ENCODE measurements at places on chromosomes 12 and 14.

GRCh38 chr14:105053996-105054395, 11.2 kb downstream of the GPR132 start:
- DNase-seq: no peak

GRCh38 chr14:57171363-57171762, 97.3 kb downstream of the EXOC5 start:
- no peak for DNase-seq

DNA sequence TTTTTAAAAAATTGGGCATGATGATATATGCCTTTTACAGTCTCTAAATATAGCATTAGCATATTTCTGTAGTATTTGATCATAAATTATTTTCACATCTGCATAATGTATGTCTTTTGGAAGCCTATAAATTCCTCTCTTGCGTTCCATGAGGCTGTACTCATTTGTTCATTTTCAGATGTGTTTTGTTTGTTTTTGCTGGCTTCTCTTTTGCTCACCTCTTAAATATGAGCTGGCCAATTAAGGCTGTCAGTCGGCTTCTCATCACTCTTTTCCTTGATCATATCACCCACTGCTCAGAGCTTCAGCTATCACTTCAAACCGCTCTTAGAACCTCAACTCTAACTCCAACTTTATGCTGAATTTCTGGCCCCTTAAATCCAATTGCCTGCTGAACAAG, 6.6 kb downstream of the TMEM263 start:
- DNase-seq: no peak

- DNase-seq: no peak
Measured at GRCh38 chr12:29067430-29067829, 81.6 kb upstream of the FAR2 start.

DNA sequence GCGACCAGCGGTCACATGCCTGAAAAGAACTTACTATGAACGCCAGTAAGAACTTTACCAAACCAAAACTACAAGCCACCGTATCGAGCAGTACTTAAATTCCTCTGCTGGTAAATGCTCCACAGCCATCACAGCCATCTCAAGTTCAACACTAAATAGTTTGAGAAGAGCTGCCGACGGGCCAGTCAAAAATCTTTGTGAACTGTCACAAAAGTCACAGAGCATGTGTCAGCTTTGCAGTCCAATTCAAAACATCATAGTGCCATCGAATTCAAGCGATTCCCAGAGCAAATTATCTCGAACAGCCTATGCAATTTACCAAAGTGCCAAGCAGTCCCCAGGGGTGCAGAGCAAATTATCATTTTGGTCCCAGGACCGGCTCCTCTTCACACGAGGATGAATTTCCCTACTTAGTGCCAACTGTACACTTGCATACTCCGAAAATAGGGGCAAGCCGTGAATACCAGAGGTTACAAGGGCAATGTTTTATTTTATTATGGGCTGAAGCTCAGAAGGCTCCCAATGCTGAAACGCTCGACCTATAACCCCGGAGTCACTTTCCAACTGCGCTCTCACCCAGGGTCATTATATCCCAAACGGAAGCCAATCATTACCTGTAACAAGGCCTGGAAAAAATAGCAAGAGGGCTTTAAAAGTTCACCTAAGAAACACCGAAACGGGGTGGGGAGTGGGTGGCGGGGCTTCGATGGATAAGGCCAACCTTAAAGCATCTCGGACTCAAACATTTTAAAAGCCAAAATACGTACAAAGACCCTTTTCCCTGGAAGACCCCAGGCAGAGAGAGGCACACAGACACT, 1.1 kb downstream of the LRP6 start:
- no peak for DNase-seq

DNA sequence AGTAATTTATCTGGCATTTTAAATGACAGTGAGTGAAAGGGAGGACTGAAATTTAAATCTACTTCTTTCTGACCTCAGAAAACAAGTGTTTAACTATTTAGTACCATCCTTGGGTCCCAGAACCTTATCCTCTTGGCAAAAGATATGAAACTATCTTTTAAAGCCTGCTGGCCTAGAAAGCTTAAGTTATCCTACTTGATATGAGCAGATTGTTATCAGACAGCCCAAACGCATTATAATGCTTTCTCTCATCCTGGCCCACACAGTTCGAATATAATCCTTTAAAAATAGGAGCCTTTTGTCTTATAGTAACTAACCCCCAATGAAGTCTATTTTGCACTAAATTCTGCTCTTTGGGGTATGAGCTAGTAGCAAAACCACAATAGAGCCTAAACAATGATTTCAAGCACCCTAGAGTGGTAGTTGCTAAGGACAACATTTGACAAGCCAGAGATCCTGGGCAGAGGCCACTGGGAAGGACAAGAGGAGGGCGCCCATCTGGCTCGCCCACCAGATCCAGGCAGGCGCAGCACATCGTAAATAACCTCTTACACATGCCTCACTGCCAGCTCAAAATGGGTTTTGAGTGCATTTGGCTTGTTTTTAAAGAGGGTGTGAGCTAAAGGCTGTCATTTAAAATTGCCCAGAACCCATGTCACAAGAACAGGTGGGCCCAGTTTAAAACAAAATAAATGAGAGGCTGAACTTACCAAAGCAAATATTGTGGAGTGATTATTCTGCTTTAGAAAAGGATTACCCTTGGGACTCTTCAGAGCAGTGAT, 37.7 kb upstream of the CRY1 start:
- DNase-seq: no peak

- DNase-seq: no peak
Measured at GRCh38 chr12:7694556-7695236, 879 bp downstream of the GDF3 start.

DNA sequence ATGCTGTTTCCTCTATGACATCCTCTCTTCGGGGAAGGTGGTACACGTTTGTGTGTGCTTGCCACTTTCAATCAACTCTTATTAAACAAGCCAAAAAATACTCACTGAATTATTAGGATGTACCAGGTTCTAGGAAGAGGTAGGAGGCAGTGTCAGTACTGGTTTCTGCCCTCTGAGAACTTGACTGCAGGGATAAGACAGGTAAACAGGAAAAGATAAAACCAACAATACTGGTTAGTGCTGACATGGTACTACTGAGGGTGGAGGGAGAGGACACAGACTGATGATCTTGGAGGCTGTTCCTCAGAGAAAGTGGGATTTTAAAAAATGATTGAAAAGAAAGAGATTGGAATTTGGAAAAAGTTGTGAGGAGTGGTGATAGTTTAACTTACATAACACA, 295.2 kb upstream of the PWP1 start:
- no peak for DNase-seq

GRCh38 chr12:118760623-118761022, 220.7 kb upstream of the SRRM4 start:
- DNase-seq: no peak

DNA sequence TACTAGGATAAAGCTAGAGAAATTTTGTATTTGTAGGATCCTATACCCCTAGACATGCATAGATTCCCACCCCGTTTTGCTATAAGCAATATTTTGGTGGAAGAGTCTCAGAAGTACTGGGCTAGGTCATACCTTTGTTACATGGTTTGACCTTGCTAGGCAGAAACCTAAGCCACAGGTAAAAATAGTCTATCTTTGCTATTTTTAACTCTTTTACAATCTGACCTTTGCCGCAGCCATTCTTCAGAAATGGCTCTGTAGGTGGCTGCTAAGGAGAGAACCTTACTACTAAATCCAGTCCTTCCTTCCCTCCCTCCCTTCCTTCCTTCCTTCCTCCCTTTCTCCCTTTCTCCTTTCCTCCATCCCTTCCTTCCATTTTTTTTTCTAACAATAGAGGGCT, 242.9 kb upstream of the SEL1L start:
- DNase-seq: no peak

DNA sequence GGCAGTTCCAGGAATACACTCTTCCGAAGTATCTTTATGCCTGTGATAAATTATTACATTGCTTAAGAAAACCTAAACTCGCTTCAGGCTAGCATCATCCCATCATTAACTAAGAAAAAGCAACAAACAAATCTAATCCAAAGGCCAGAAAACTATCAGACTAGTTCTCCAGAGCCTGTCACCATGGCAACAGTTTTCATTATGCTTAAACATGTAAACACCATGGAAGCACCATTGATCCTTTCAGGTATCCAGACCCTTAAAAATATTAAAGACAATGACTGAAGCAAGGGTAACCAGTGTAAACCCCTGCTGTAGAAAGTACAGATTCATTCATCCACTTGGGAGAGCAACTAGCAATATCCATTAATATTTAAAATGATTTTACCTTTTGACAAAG, 9.8 kb downstream of the DAD1 start:
- no peak for DNase-seq

DNA sequence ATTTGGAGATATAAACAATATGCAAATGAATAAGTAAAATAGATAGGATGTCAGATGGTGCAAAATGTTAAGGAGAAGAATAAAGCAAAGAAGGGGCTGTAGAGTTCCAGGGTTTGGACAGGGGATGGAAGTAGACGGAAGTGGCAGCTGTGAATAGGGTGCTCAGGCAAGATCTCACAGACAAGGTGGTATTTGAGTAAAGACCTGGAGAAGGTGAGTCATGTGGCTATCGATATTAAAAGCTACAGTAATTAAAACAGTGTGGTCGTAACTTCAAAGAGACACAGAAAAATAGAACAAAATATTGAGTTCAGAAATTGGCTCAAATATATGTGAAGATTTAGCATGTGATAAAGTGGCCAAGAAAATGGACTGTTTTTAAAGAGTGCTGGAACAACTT, 61.3 kb upstream of the SLC38A2 start:
- DNase-seq: no peak

DNA sequence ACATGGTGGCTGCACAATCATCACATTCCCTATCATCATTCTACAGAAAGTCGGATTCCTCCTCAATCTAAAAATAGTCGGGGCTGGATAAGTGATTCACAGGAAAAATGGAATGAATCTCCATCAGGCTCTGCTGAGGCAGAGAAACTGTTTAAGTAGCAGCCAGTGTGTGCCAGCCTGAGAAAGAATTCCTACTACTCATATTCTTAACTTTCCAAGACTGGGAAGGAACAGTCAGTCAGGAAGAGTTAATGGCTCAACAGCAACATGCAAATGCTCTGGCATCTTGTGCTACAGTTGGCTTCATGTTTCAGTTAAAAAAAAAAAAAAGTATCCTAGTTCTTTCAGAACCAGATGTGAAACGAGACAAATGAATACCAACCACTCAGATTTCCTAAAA, 187.0 kb downstream of the GRIP1 start:
- peak; percentile 42 for DNase-seq

DNA sequence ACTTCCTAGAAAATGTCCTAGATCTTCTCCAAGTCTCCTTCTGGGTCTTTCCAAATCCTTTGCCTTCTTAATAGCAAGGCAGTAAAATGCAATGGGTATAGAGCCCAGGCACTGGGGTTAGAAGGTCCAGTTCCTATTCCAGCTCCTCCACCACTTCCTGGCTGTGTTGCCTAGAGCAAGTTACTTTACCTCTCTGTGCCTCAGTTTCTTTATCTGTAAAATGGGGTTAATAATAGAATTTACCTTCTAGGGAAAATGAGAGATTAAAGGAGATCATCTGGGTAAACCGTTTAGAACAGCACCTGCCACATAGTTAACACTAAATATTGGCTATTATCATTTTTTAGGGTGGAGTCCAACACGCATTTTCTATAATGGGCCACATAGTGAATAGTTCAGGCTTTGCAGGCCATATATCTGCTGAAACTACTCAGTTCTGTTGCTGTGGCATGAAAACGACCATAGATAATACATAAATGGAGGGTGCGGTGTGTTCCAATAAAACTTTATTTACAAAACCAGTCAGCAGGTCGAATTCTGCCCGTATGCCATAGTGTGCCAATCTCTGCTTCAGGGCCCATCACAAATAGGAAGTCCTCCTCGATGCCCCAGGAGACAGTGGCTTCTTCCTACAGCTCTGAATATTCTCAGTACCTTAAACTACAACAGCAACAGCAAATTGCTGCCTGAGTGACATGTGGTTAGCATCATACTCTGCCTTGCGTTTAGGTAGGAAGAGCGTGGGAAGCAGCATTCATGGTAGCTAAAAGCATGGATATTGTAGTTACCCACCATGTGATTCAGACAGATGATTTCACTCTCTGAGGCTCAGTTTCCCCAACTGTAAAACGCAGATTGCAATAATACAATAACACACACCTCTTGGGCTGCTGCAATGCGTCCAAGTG, 60.9 kb downstream of the SVOP start:
- DNase-seq: no peak

DNA sequence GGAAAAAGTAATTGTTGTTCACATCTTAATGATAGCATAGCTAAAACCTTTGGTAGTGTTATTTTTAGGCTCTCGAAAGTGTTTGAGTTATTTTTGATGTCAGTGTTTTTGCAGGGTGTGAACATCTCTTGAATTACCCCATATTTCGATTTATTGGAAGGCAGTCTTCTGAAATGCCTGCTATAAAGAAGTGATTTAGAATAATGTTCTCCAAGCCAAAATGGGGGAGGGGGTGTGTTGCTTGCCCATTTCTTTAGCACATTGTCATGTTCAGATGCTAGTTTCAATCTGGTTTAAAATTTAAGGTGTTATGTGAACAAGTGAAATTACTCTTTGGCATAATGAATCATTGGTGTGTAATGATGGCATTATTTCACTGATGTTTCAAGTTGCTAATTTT, 110.6 kb downstream of the SYNE2 start:
- DNase-seq: no peak

- DNase-seq: no peak
Measured at GRCh38 chr12:26748412-26748740, 84.6 kb downstream of the ITPR2 start.

DNA sequence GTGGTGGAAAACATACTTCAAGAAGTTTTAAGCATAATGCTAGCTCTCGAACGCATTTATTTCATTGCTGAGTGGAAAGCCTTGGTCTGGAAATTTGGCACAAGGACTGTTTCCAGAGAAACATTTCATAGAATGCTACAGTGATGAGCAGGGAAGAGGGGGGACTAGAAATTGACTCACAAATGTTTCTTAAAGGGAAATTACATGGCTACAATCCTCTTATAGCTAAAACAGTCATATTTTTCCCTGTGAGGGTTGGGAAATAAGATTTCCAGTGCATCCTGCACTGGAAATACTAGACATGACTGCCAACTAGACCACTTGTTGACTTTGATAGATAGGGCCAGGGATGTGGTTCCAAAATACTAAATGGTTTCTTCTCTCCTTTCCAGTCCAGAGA, 197.3 kb upstream of the RGS6 start:
- no peak for DNase-seq

DNA sequence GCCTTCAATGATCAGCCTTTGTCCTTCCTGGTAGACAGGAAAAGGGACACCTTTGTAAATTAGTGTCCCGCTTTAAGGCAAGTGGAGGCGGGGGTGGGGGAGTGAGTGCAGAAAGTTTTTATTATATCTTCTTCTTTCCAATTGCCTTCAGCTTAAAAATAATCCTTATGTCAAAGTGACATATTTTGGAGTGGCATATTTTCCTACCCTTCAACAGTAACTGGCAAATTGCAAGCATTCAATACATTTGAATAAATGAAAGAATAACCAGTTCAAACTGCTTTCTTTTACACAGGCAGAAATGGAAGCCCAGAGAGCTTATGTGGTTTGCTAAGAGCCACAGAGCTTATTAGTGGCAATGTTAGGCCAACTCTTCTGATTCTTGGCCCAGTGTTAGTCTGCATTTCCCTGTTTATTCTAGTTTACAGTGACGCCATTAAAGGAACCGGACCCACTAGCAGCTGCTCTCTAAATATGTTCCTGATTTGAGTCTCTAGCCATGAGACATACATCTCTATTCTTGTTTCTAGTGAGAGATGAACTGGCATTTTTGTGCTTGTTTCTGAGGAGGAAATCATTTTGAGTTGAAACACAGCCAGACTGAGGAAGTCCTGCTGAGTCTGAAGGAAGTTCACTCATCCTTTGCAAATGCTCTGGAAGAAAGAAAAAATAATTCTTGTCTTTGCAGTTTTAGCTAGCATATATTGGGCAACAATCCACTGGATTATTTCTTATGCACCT, 468.7 kb downstream of the NOVA1 start:
- no peak for DNase-seq

Measured in epithelial cell of proximal tubule (primary cell).